ENCODE measurements at places on chromosomes 3 and 15.

DNA sequence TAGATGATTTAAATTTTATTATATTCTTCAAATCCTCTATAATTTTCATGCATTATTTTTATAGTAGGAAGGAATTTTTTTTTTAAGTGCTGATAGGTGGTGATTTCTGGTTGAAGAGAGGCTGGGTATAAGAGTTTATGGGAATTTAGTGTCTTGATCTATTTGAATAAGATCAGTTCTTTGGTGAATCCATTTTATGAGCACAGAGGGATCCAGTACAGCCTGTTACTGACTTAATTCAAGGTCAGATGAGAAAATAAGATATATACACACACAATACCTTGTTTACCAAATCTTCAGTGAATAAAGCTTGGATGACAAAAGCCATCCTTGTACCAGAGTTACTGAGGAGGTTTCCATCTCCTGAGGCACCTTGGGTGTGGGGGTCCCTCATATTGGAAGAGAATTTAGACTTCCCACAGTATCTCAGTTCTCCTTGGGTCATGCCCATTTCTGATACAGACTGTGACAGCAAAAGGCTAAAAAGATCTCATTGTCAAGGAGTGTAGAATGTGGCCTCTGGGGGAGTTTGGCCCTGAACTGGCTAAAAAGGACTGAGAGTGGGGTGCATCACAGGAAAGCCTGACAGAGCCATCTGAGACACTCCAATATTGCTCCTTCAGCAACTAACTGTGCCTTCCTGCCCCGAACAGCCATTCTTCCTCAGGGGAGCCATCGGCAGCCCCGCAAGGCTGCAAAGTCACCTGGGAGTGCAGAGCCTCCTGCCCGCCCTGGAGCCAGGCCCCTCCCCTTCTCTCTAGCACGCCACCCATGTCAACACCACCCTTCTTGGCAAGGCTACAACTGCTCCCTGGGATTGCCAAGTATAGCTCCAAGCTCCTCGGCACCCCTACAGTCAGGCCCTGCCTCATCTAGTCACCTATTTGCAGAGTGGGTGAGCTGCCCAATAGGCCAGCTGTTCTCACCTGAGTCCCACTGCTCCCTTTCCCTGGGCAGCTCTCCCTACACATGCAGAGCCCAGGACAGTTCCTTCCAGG is 43.1 kb upstream of the HACD2 start:
- DNase-seq = no peak

GRCh38 chr3:57298041-57298440 is 5.6 kb upstream of the ASB14 start:
- no peak for DNase-seq

DNA sequence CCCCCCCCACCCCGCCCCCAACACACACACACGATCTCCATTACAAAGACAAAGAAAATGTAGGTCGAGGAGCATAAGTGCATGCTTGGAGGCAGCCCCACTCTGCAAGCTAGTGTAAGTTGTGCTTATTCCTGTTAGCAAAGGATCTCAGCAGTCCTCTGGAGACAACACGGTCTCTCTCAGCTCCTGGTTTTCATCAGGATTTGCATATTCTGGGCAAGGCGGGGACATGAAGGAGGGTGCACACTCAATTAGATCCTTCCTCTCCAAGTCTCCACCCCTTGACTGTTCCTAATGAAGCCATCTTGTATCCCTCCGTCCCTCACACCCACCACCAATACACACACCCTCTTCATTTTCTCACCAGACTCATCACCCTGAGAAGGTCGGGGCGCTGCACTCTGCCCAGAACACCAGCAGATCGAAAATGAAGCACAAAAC is 63.8 kb downstream of the MRPL46 start:
- no peak for DNase-seq

GRCh38 chr3:172591876-172592771 is 68.9 kb upstream of the TNFSF10 start:
- no peak for DNase-seq

GRCh38 chr15:39388118-39388517 is 192.8 kb upstream of the THBS1 start:
- DNase-seq = no peak

DNA sequence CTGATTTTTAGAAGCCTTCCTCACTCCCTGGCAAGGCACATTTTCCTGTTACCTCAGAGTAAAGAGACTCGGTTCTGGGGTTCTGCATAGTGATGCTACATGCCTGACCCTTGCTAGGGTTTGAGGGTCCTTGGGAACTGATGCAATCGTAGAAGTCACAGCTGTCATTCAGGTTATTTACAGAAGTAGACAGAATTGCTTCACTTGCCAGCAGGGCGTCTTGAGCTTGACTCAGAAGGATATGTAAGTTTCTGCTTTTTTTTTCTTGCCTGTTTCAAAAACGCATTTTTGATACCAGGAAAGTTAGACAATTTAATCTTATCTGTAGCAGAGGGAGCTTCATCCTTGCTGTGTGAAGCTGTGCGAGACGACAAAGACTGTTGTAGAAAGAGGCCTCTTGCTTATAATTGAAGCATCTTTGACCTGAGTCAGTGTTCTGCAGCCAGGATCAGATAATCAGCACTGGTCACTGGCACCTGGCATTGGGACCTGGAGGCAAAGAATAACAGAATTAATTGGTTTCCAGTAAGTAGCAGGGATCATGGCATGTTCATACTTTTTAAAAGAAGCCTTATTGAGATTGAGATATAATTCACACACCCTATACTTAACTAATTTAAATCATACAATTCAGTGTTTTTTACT is 24.8 kb downstream of the CACNA1D start:
- no peak for DNase-seq

GRCh38 chr3:67045711-67046465 is 47.8 kb downstream of the KBTBD8 start:
- no peak for DNase-seq

DNA sequence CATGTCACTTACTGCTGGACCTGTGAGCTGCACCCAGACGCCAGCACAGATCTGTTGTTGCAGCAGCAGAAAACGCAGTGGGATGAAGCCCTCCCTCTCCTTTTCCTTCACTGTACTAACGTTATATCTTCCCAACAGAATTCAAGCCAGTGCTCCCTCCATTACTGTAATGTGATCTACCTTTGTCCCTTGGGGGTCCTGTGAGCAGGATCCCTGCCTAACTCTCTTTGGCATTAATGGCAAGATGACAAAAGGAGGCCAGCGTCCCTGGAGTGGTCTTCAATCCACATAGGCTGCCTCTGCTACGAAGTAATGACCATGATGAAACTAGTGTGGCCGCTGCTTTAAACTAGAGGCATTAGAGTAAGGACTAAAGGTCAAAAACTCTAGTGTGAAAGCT is 69.3 kb upstream of the SOX14 start:
- DNase-seq = no peak

DNA sequence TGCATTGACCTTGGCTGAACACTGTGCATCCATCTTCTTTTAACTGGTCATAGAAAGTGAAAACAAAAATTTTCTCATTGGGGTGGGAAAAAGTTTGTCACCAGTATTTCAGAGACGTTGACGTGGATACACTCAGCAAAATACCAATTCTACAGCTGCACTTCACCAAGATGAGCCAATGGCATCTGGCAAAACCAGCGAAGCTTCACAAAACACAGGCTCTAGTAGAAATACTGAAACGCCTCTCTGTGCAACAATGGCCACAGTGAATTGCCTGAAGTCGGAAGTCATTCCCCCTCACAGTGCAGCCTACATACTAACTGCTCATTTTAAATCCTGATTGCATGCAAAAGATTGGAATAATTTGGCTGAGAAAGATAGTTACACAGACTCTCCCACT is 17.0 kb downstream of the PCYT1A start:
- no peak for DNase-seq

Data from nucleus accumbens (tissue), 56 donors.